ENCODE measurements at places on chromosomes 4 and X. TPM values are rescaled to one million over a fixed set of nuclear protein-coding genes. Genes with fewer than 3 reads are reported as not detected.

The CSAG1 gene
- total RNA-seq: not detected

The PPA2 gene
- total RNA-seq: 60.0 TPM

The PRR32 gene
- not detected for total RNA-seq

The CFAP99 gene
- total RNA-seq: not detected

The PCYT1B gene
- 1.6 TPM for total RNA-seq

The TNIP3 gene
- total RNA-seq: 1.6 TPM

The MTNR1A gene
- total RNA-seq: 0.32 TPM

The PCDH7 gene
- total RNA-seq: 18.7 TPM

The BBS12 gene
- 6.2 TPM for total RNA-seq

The PDGFRA gene
- total RNA-seq: 519 TPM

The ETNPPL gene
- 0.36 TPM for total RNA-seq

The UGT2B10 gene
- not detected for total RNA-seq

The DCAF8L2 gene
- not detected for total RNA-seq

The SLC25A43 gene
- 37.0 TPM for total RNA-seq

The ZNF711 gene
- total RNA-seq: 1.1 TPM

The SSX4 gene
- total RNA-seq: not detected

The SHROOM4 gene
- total RNA-seq: 2.2 TPM

The HSFX3 gene
- not detected for total RNA-seq

The KIAA1210 gene
- total RNA-seq: 0.12 TPM

Measured in hair follicle dermal papilla cell (primary cell).